ENCODE measurements at places on chromosomes 4 and X.

DNA sequence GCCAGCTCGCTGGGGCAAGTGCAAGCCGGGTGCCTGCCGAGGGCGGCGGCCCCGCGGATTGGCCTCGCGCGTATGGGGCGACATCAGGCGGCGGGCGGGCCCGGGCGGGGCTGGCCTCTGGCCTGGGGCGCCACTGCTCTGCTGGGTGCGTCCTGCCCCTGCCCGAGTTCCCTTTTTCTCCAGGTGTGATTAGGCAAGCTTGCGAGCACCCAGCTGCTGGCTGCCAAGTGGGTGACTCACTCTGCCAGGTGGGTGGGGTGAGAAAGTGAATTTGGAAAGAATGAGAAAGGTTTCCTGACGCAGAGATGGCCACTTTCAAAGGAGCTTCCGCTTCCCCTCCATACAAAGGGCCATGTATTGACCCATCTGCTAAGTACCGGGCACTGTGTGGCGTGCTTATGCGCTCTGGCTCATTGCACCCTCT, 32.5 kb downstream of the FGFBP1 start:
- peak; percentile 46 for DNase-seq

GRCh38 chr4:77073981-77074380, 1.8 kb downstream of the CCNI start:
- DNase-seq, result no peak

- no peak for DNase-seq
Observed at GRCh38 chrX:24153796-24154189, 4.3 kb downstream of the ZFX start.

DNA sequence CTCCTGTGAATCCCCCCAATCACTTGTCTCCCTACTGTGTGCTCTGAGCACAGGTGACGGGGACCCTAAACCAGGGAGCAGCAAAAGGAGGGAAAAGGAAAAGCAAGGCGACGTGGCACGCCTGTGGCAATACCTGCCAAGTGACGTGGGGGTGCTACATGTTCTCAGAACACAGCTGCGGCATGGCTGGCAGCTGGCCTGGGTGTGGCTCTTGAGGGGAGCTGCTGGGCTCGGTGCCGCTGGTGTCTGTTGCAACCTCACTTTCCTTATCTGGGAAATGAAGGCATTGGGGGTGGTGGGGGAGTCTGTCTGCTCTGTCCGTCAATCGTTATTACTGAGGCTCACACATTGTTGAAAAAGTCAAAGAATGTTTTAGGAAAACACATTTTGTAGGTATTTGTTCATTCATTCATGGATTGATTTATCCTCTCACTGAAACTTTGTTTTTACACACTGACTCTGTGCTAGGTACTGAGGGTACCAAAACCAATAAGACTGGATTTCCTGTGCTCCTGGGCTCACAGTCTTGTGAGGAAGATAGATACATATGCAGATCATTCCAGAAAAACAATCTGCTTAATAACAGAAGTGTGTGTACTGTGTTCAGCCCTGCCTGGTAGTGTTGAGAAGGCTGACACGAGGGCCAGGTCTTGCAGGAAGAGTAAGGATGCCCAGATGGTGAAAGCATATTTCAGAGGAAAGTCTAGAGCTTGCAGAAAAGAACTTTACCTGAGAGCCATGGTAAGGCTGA, 217.6 kb downstream of the PTTG2 start:
- no peak for DNase-seq

DNA sequence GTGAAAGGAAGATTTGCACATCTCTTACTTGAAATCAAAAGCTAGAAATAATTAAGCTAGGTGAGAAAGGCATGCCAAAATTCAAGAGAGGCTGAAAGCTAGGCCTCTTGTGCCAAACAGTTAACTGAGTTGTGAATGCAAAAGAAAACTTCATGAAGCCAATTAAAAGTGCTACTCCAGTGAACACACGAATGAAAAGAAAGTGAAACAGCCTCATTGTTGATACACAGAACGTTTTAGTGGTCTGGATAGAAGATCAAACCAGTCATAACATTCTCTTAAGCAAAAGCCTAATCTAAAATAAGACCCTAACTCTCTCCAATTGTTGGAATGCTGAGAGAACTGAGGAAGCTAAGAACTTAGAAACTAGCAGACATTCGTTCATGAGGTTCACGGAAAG, 122.3 kb downstream of the UNC5C start:
- DNase-seq, result no peak

DNA sequence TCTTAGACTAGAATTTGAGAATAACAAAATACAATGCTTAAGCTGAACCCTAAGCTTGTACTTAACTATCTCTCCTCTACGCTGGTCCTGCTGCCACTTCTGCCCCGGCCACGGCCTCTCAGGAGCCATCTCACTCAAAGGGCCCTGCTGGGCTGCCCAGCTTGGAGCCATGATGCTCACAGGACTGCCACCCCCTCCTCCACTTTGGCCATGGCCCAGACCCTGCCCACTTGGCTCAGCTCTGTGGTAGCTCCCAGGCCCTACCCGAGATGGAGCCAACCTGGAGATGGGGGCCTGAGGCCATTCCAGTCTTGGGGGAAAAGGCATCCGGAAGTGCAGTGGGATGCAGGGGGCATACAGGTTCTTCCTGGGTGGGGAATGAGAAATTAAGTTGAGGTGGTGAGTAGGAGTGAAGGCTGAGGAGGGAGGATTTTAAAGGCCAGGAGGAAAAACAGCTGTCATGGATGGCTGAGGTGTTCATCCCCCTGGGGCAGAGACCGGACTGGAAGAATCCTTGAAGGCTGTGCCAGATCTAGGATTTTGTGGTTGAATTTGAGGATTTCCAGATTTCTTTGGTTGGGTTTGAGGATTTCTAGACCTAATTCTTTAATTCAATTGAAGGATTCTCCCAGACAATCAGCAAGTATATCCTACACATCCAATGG, 824 bp downstream of the SASH3 start:
- DNase-seq, result no peak

DNA sequence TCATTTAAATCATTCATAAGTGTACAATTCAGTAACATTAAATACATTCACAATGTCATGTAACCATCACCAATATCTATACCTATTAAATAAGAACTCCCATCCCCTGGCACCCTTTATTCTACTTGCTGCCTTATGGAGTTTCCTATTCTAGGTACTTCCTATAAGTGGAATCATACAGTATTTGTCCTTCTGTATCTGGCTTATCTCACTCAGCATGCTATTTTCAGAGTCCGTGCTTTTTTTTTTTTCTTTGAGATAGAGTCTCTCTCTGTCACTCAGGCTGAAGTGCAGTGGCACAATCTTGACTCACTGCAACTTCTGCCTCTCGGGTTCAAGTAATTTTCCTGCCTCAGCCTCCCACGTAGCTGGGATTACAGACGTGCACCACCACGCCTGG, 67.9 kb upstream of the STOX2 start:
- no peak for DNase-seq

GRCh38 chr4:3207531-3208037, 41.4 kb upstream of the MSANTD1 start:
- no peak for DNase-seq

- DNase-seq, result no peak
Observed at GRCh38 chr4:68218044-68218443, 27.4 kb downstream of the TMPRSS11B start.

DNA sequence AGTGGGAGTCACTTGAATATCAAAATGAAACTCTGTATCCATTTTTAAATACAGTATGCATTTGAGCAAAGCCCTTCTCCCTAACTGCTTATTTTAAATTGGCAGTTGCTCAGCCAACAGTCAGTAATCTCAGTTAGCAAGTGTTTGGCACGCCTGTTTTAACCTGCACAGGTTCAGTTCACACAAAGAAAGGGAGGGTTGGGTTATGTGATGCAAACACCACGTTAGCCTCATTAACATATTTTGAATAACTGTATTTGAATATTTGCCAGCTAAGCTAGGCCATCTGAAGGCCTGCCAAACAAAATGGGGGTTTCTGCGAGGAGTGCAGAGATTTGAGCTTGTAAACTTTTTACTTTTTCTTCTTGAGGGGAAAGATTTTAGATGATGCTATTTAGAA, 19.8 kb downstream of the GAB1 start:
- DNase-seq, result no peak

- no peak for DNase-seq
Observed at GRCh38 chr4:150381609-150382008, 200.3 kb upstream of the MAB21L2 start.

- DNase-seq, result no peak
Observed at GRCh38 chrX:121260596-121261240, 213.3 kb downstream of the GLUD2 start.

DNA sequence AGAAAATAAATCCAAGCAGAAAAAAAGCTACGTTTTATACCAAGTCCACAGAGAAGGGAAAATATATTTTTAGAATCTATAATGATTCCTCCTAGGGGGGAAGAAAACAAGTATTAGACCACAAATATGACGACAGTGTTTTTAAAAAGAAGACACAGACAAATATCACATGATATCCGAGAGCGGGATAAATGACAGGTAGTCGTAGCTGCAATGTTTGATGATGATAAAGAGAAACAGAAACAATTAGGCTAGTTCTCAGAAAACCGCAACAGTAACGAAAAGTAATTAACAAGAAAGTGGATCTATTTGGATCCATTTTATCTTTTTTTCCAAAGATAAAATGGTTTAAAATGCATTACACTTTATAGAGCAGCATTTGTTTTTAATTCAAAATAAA, 918 bp downstream of the HAUS3 start:
- DNase-seq, result no peak

DNA sequence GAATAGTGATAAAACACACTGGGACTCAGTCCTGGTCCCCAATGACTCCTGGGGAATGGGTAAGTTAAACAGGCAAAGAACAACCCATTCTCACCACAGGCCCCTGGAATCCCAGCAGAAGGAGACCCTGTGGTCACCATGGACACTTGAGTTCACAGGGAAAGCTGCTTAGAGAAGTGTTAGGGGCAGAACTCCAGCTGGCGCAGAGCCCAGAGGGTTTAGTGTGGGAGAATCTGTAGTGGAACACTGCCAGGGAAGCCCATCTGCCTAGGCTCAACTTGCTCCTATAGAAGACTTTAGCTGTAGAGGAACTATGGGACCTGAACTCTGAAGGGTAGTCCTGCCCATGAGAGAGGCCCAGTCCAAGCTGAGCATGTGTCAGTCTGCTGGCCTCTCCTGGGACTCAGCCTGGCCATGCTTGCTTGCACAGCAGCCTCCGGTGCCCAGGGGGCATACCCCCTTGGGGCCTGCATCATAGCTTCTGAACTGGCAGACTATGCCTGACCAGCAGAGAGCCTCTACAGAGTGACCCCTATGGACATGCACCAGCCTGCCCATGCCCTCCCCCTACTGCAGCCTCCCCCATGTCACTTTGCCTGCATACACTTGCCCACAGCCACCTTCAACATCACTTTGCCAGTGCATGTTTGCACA, 343.5 kb downstream of the IDS start:
- no peak for DNase-seq

- no peak for DNase-seq
Observed at GRCh38 chr4:170014359-170015011, 11.7 kb downstream of the MFAP3L start.

DNA sequence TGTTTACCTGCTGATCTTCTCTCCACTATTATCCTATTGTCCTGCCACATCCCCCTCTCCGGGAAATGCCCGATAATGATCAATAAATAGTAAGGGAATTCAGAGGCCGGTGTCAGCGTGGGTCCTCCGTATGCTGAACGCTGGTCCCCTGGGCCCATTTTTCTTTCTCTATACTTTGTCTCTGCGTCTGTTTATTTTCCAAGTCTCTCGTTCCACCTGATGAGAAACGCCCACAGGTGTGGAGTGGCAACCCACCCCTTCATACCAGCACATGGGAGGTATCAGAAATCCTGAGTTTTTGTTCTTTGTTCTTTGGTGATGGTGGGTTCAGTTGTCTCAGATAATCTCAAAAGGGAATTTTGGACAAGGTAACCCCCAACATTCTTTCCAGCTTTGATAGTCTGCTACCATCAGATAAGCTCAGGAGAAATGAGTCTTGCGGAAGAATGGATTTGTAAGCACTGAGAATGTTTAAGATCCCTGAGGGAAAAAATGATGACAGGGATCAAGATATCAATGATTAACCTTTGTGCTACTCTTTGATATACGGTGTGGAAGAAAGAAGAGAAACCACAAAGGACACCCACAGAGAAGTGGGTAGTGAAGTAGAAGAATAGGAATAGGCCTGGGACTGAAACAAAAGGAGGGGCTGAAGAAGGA, 117.9 kb downstream of the CEP44 start:
- DNase-seq, result no peak

- no peak for DNase-seq
Observed at GRCh38 chr4:53427366-53427765, 49.9 kb downstream of the FIP1L1 start.

DNA sequence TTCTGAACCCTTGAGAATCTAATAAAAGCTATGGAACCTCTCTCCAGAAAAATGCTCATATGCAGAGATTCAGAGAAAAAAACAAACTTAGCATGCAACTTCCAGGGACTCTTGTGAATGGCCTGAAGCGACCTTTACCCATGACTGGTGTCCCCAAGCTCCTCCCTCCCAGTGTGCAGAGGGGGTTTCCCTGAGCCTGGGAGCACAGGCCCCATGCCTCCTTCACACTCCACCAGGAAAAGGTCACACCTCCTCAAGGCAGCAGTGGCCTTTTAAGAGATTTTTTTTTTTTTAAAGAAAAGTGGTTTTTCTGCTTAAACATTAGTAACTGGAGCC, 13.3 kb upstream of the UBA6 start:
- DNase-seq, result no peak

DNA sequence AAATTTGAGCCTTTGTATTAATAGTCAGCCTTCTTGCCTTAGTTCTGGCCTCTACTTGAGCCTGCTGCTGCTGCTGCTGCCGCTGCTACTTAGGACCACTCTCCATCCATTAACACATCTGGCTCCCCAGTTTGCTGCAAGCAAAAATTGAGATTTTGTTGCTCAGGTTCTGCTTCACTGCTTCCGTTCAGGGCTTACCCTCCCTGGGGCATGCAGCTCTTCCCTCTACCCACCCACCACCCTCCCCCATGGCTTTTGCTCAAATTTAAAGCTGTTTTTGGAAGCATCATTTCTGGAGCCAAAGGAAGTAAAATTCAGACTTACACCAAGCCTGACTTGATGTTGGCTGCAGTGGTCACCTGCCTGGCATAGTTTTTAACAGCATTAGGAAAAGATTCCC, 28.9 kb upstream of the FRMPD3 start:
- DNase-seq, result no peak

- DNase-seq, result no peak
Observed at GRCh38 chr4:100983426-100983825, 363.9 kb downstream of the PPP3CA start.

DNA sequence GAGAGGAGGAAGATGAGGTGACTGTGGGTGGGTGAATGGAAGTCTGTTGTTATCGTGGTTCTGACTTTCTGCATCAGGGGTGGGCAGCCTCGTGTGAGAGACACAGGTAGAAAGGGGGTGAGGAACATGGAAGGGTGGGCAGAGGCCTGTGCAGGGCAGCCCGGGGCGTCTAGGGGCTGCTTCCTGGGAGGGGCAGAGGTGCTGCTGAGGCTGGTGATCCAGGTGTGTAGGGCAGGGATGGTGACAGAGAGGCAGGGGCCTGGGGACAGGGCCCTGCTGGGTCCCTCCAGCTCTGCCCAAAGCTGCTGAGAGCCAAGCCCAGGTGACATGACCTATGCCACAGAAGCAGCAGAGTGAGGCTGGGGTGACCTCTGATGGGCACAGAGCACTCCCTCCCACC, 89.7 kb upstream of the C4orf50 start:
- no peak for DNase-seq

Measured in NCI-H510A treated with DMSO at 0.1 percent for 48 hours (cell line).